ENCODE measurements at places on chromosomes 7 and 10.

GRCh38 chr10:92914478-92915325 is 66.4 kb downstream of the EXOC6 start:
- no peak for DNase-seq

DNA sequence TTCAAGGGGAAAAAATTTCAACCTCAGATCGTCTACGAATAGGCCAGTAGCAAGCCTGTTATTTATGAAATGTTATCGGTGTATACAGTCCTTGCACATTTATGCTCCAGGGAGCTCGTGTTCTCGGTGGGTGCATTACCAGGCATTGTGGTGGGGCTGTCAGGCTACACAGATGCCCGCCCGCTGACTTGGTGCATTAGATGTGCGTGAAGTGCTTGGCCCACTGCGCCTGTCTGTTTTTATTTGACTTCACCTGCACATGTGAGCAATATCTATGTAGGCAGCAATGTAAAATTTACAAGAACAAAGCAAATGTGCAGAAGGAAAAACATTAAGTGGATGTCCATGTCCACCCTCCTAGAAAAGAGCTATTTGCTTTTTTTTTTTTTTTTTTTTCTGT is 2.8 kb downstream of the FOXK1 start:
- no peak for DNase-seq

- no peak for DNase-seq
Measured at GRCh38 chr7:1890289-1891235, 220.5 kb downstream of the ELFN1 start.

DNA sequence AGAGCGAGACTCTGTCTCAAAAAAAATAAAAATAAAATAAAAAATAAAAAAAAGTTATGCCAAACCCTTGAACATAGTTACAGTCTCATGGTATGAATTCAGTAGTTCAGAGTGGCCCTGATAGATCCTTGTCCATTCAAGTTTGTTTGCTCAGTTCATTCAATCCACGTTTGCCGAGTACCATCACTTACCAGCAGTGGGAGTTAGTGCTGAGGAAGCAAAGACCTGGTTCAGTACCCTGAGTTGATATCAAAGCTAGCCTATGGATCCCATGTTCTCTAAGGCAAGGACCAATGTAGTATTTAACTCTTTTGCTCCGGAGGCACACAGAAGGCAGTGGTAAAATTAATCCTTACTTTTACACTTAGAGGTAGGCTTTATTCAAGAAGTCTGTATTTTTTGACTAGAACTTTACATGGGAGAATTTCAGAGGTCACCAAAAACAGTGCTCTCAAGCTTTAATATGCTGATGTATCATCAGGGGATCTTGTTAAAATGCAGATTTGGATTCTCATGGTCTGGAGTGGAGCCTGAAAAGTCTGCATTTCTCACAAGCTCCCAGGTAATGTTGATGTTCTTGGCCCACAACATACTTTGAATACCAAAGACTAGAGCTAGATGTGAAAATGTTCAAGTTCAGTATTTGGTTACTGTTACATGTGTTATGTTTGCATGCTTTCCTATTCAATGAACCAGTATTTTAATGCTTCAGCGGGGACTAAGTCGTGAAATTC is 38.1 kb upstream of the HBP1 start:
- DNase-seq, result no peak

GRCh38 chr7:83947260-83947659 is 247.3 kb downstream of the SEMA3A start:
- DNase-seq, result no peak

GRCh38 chr7:12879139-12879538 is 191.7 kb downstream of the ARL4A start:
- DNase-seq, result no peak

DNA sequence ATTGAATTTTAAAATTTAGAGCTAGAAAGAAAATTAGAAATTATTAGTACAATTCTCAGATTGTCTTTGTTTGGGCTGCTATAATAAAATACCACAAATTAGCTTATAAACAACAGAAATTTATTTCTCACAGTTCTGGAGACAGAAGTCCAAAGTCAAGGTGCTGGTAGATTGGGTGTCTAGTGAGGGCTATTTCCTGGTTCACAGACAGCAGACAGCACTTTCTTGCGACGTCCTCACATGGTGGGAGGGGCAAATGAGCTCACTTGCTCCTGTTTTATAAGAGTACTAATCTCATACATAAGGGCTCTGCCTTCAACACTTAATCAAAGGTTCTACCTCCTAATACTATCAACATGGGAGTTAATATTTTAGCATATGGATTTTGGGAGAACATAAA is 134.1 kb downstream of the MDFIC start:
- DNase-seq, result no peak

DNA sequence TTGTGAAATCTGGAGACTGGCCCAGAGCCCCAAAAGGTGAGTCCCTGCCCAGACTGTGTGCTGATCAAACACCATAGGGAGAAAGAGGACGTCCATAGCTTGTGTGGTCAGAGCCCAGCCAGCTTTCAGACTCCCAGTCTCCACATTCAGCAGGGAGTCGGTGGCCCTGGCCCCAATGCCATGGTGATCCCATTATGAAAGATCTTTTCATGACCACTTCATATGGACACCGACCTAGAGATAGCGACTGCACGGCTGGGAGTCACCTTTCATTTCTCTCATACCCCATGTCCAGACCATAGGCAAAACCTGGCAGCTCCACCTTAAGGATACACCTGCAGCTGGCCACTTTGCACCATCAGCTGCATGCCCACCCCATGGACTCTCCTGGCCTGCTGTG is 126.4 kb downstream of the ARHGAP22 start:
- no peak for DNase-seq

GRCh38 chr7:46982928-46983327 is 599.0 kb downstream of the TNS3 start:
- DNase-seq, result no peak

- no peak for DNase-seq
Measured at GRCh38 chr10:59904426-59905065, 1.8 kb downstream of the CCDC6 start.

GRCh38 chr10:6617309-6618076 is 37.4 kb upstream of the PRKCQ start:
- DNase-seq, result no peak

- DNase-seq, result peak; percentile 50
Measured at GRCh38 chr7:45917658-45918057, 3.4 kb downstream of the IGFBP3 start.

DNA sequence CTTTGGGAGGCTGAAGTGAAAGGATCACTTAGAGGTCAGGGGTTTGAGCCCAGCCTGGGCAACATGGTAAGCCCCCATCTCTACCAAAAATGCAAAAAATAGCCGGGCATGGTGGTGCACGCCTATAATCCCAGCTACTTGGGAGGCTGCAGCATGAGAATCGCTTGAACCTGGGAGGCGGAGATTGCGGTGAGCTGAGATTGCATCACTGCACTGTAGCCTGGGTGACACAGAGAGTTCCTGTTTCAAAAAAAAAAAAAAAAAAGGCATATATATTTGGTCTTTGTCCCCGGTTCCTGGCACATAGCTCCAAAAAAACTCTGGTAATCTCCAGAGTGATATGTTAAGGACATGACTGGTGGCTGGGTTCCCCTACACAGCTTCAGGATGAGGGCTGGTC is 147.3 kb downstream of the SEC23IP start:
- no peak for DNase-seq

- DNase-seq, result no peak
Measured at GRCh38 chr7:74187915-74188675, 13.9 kb downstream of the EIF4H start.

- no peak for DNase-seq
Measured at GRCh38 chr7:38142736-38143135, 35.3 kb upstream of the STARD3NL start.

DNA sequence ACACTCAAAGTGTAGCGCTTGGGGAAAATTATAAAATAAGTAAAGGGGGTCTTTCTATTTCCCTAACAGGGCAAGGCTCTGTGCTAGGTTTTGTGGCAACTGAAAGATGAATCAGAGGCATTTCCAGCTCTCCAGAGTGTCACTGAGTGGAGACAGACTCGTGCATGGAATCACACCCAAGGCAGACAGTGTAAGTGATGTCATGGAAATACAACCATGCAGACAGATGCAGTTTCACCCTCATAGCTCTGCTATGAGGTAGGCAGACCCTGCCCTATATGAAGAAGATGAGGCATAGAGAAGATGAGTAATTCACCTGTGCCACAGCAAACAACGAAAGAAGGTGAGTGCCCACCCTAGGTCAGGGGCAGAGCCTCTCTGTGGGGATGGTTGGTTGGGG is 57.2 kb upstream of the PITRM1 start:
- DNase-seq, result no peak

- no peak for DNase-seq
Measured at GRCh38 chr7:13742126-13742525, 247.3 kb downstream of the ETV1 start.

DNA sequence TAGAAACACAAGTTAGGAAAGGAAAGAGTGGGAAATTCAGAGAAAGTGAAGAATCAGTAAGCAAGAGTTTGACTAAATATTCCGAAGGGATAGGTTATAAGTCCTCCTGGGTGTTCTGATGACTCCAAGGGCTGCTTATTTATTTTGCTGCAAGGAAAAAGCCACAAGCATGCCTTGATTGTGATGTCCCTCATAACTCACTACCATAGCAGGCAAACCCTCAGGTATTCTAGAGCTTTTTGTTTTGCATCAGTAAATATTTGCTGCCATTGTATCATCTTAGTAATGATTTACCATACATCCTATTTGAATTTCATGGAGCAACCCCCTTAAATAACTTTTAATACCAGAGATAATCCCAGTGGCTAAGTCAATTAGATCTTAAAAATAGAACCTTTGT is 688.1 kb downstream of the SUGCT start:
- no peak for DNase-seq

Measured in T-helper 2 cell (primary cell).